H1 (cell line): ENCODE measurements at places on chromosomes 7 and 10. TPM values are rescaled to one million over a fixed set of nuclear protein-coding genes. Genes with fewer than 3 reads are reported as not detected.

Gene AMZ1
- total RNA-seq, result 0.82 and 1.4 TPM in 2 replicates

Gene NPSR1
- not detected in 2 replicates for total RNA-seq

- DNase-seq, result no peak
Observed at GRCh38 chr7:68682910-68683309, 915.4 kb upstream of the AUTS2 start.

- no peak for DNase-seq
Observed at GRCh38 chr10:47104786-47105385, 193.7 kb downstream of the PTPN20 start.
